ENCODE measurements at places on chromosomes 5 and 9.

GRCh38 chr9:114928671-114929070 is 1.7 kb downstream of the TNFSF8 start:
- no peak for DNase-seq

GRCh38 chr9:24293386-24293785 is 252.3 kb downstream of the IZUMO3 start:
- no peak for DNase-seq

GRCh38 chr5:17925276-17925675 is 291.0 kb downstream of the TAF11L14 start:
- DNase-seq, result no peak

DNA sequence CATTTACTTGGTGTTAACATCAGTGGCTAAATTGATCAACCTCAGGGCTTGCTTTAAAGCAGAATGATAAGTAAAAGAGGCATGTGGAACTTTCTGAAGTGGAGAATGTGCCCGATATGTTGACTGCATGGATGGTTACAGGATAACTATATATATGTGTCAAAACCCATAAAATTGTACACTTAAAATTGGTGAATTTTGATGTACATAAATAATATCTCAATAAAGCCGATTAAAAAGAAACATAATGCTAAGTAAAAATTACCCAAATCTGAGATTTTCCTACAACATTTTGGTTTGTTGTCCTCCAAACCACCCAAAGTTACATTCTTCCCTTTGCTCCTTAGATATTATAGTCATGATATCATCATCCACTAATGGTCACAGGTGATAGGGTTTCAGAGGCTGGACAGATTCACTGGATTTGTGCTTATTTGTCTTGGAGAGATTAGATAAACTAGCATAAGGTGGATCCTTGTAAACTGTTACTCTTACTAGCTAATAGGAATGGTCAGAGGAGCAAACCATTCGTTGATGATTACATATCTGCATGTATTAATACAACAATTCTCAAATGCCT is 119.7 kb upstream of the RPS23 start:
- DNase-seq, result peak; percentile 50

DNA sequence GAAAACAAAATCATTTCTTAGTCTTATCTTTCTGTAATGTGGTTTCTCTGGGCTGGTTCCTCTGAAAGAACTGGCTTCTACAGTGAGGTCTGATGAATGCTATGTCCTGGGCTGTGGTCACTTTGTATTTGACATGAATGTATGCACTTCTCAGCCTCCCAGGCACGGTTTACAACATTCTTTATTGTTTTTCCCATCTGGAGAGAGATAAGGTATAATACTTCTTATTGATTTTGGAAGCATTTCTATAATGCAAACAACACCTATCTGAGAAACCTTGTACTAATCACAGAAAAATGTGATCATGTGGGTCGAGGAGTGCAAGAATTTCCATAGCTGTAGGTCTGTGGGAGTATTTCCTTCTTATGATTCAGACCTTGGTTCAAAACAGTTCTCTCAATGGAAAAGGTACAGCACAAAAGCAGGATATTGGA is 46.9 kb downstream of the ACTBL2 start:
- peak; percentile 98 for DNase-seq

- DNase-seq, result no peak
Measured at GRCh38 chr5:172049226-172049796, 42.9 kb upstream of the FBXW11 start.

DNA sequence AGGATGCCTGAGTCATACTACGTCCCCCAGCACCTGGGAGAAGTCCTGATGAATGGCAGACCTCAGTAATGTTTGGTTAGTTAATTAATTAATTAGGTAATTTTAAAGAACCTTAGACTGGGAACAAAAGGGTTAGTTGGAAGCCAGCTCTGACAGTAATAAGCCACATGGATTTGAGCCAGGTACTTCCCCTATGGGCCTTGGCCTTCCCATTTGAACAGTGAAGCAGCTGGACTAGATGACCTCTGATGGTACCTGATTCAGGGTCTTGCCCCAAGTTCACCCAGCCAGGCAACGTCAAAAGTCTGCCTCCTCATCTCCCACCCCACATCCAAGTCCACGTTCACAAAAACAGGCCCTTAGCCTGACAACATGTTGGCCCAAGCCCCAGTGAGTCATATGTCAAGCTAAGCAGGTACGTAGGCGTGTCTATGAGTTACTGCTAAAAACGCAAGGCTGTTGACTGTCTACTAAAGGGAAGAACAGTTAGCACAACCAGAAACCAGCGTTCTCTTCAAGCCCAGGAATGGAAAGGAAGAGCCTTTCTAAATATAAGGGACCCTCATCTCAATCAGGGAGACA is 303.2 kb downstream of the ACTL7B start:
- DNase-seq, result no peak

DNA sequence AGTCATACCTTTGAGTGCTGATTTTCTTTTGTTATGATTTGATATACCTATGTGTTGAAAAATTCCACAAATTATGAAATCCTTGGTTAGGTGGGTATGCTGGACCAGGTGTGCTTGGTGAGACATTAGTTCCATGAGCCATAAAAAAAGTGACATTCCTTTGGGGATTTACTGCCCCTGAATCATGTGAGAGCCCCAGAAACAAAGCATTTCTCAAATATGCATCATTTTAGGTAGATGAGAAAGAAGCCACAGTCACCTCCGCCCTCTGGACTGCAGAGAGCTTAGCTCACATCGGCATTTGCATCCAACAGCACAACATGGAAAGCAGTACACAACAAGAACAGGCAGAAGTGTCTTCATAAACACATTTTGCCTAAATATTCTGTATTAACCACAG is 55.3 kb downstream of the DAP start:
- DNase-seq, result no peak

DNA sequence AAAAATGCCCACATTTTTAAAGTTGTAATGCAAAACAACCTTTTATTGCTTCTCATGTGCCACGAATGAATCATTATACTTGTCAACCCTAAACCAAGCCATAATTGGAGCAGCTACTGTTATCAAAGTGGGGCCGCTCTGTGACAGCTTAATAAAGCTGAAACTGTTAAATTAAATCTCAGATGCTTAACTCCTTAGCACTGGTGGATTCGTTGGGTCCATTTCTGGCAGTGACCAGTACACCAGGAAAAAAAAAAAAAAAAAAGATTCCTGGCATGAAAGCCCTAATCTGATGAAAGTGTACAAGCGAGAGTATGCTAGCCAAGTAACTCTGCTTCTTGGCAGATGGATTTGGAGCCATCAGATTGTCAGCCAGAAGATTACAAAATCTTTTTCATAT is 164.8 kb downstream of the ZSWIM6 start:
- DNase-seq, result no peak

- no peak for DNase-seq
Measured at GRCh38 chr5:140502834-140503233, 44.6 kb upstream of the EIF4EBP3 start.

DNA sequence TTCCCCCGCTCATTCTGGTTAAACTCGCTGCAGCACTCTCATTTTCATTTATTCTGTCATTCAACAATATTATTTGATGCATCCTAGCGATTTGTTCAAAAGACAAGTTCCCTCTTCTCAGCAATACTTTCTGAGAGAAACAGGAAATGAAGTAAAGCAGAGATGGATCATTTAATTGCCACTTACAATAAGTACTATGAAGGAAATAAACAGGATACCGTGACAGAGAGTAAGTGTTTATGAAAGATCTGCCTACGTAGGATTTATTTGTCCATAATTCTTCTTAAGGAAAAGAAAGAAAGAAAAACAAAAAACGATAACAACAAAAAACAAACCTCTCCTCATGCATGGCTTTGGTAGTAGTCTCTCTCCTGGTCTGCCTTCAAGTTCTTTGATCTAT is 406.8 kb upstream of the ZNF608 start:
- no peak for DNase-seq

GRCh38 chr9:73441890-73442818 is 290.5 kb downstream of the ANXA1 start:
- peak; percentile 39 for DNase-seq

DNA sequence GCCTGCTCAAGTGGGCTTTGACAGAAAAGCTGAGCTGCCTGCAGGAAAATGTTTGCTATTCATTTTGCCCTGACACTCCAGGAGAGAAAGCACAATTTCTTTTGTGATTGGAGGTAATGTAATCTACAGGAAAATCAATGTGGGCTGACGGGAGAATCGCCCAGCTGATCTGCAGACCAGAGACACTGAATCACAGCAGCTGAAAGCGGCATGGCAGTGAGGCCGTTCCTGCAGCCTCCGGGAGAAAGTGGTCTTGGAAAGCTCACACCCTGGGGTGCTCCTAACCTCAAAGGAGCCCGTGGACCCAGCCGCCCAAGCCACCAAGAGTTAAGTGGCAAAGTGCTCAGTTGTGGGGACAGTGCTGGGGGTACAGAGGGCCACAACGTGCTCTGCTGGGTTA is 593.6 kb downstream of the BNC2 start:
- DNase-seq, result no peak

DNA sequence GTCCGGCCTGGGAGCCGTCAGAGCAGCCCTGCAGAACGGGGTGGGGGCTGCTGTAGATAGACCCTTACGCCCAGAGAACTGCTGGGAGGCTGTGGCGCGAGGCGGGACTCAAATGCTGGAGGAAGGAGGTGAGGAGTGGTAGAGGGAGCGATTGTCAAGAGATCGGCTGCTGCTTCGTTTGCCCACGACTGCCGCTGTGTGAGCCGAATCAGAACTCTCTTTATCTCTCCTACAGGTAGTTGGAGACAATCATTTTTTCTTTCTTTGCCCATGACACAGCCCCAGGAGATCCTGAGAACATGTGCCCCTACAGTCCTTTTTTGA is 456 bp downstream of the ZNF79 start:
- DNase-seq, result no peak

- DNase-seq, result peak; percentile 78
Measured at GRCh38 chr9:77433675-77434445, 214.3 kb downstream of the GNA14 start.

All from astrocyte of the spinal cord (primary cell).